ENCODE measurements at places on chromosomes 11 and 22.

DNA sequence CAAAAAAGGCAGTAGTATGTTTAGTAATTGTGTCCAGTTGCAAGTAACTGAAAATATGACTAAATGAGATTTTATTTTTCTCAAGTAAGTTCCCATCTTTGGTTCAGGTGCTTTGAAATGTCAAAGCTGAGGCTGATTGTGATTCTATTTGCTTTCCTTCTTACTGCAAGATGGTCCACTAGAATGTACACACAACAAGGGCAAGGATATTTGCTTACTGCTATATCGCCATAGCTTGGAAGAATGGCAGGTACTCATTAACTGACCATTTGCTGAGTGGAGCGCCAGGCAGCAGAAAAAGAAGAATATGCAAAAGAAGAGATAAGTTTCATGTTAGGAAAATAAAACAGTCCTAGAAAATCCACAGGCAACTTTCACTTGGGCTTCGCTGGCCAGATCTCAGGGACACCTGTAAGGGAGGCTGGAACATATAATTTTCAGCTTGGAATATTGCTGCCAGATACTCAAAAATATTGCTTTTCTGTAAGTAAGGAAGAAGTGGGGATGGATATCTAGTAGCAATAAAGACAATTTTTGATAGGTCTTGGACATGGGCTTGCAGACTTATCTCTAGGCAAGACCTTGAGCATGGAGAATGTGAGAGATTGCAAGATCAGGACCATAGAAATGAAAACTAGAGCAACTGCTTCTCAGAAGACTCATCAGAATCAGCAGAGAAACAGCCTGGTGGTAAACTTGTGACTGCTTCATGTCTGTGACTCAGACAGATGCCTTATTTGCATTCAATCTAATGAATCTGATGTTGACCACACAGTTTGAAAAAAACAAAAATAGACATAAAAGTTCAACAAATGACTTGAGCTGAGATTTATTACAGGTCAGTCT is 44.8 kb upstream of the OR9Q1 start:
- DNase-seq: no peak

DNA sequence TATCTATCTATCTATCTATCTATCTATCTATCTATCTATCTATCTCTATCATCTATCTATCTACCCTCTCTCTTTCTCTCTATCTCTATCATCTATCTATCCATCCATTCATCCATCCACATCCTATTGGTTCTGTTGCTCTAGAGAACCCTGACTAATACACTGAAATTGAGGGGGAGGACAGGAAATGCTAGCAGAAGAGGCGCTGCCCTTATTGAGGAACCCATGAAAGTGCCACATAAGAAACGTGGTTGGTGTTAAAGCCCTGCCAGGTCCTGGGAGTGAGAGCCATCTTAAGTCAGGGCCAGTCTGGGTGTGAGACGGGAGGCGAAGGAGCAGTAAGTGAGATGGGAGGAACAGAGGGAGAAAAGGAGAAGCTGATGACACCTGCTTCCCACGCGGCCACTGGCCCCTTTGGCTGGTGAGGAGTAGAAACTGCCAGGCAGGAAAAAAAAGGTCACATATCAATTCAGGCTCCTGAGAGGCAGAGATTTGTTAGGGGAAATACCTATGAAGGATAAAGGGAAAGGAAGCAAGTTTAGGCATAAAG is 87.9 kb upstream of the PLET1 start:
- no peak for DNase-seq

GRCh38 chr22:30241576-30242371 is 4.8 kb downstream of the LIF start:
- DNase-seq: no peak

GRCh38 chr11:34358258-34358727 is 483 bp upstream of the ABTB2 start:
- no peak for DNase-seq

All from activated CD4-positive, CD25-positive, alpha-beta regulatory T cell (primary cell).